ENCODE measurements at places on chromosomes 4 and X. TPM values are rescaled to one million over a fixed set of nuclear protein-coding genes. Genes with fewer than 3 reads are reported as not detected.

The CPZ gene
- 0.27 TPM for total RNA-seq

The AFP gene
- not detected for total RNA-seq

The PIM2 gene
- 3.3 TPM for total RNA-seq

The SFRP2 gene
- total RNA-seq: 0.14 TPM

The SMIM31 gene
- not detected for total RNA-seq

The CWH43 gene
- total RNA-seq: not detected

The LINC00632 gene
- total RNA-seq: 123 TPM

The PCYT1B gene
- total RNA-seq: 0.36 TPM

The RPS6KA6 gene
- 0.41 TPM for total RNA-seq

DNA sequence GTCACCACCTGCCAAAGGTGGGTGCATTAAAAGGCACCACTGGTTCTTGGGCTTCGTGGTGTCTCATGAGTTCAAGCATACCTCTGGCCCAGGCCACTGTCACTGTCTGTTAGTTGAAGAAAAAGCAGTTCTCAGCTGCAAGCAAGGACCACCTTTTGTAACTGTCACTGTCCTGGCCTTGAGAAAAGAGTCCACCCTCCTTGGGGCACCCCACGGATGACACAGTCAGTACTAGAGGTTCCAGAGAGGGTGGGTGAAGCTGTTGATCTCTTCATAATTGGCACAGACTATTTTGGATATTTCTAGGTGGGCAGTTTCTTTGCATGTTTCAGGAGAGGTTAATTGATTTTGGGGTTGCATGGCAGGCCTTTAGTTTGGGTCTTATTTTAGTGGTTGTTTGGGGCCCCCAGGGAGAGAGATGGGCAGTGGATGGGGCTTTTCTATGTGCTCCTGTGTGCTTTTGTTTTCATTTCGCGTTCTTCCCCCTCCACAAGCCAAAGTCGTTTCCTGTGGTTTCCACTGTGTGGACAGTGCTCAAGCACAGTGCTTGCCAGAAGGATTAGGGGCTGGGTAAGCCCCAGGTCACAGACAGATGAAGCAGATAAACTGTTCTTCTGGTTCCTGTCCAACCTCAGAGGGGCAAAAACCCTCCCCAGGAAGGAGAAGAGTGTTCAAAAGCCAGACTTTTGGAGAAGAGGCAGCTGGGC, 156.2 kb upstream of the PPP1R2C start:
- no peak overlapping the region for H3K27ac ChIP-seq
- H3K36me3 ChIP-seq: no peaks in the 10 kb centered on the region
- H3K4me1 ChIP-seq: no peaks in the 10 kb centered on the region
- H3K4me3 ChIP-seq: no peak overlapping the region
- no peak for DNase-seq

DNA sequence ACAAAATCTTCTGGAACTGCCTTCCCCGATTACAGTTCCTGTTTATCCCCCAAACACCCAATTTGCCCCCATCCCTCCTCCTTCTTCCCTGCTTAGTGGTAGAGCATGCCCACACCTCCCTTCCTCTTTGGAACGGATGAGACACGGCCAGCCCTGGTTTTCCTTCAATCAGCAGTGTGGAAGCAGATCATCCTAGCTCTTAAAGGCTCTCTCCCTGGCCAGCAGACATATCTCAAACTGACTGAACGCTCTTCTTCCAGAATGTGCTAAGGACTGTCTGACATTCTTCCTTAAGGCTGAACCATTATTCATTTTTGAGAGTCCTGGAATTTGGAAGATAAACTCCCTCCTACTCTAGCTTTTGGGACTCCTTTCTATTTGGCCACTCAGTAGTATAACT, 161.1 kb downstream of the TRIML1 start:
- H3K4me1 ChIP-seq: no peaks in the 10 kb centered on the region
- H3K27ac ChIP-seq: no peak overlapping the region
- H3K36me3 ChIP-seq: no peaks in the 10 kb centered on the region
- H3K4me3 ChIP-seq: no peak overlapping the region

- no peak overlapping the region for H3K4me3 ChIP-seq
- DNase-seq: no peak
- H3K4me1 ChIP-seq: no peaks in the 10 kb centered on the region
- no peak overlapping the region for H3K27ac ChIP-seq
- no peaks in the 10 kb centered on the region for H3K36me3 ChIP-seq
Measured at GRCh38 chr4:158938220-158939044, 164.4 kb upstream of the RAPGEF2 start.

DNA sequence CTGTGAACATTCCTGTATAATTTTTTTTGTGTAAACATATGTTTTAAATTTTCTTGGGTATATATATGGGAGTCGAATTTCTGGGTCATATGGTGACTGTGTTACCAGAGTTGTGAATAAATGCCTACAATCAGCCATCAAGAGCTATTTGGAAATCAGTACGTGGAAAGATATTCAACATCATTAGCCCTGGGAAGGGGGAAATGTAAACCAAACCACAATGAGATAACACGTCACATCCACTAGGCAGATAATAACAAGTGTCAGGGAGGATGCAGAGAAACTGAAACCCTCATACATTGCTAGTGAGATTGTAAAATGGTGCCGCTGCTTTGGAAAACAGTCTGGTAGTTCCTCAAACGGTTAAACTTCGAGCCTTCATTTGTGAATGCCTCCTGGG, 43.9 kb downstream of the LUZP4 start:
- no peaks in the 10 kb centered on the region for H3K4me1 ChIP-seq
- H3K36me3 ChIP-seq: no peaks in the 10 kb centered on the region
- H3K27me3 ChIP-seq: no peaks in the 10 kb centered on the region
- no peak overlapping the region for H3K27ac ChIP-seq

GRCh38 chrX:40278340-40279090, 180.8 kb upstream of the BCOR start:
- H3K27me3 ChIP-seq: no peaks in the 10 kb centered on the region
- H3K36me3 ChIP-seq: no peaks in the 10 kb centered on the region
- H3K4me1 ChIP-seq: no peaks in the 10 kb centered on the region
- H3K4me3 ChIP-seq: no peak overlapping the region

DNA sequence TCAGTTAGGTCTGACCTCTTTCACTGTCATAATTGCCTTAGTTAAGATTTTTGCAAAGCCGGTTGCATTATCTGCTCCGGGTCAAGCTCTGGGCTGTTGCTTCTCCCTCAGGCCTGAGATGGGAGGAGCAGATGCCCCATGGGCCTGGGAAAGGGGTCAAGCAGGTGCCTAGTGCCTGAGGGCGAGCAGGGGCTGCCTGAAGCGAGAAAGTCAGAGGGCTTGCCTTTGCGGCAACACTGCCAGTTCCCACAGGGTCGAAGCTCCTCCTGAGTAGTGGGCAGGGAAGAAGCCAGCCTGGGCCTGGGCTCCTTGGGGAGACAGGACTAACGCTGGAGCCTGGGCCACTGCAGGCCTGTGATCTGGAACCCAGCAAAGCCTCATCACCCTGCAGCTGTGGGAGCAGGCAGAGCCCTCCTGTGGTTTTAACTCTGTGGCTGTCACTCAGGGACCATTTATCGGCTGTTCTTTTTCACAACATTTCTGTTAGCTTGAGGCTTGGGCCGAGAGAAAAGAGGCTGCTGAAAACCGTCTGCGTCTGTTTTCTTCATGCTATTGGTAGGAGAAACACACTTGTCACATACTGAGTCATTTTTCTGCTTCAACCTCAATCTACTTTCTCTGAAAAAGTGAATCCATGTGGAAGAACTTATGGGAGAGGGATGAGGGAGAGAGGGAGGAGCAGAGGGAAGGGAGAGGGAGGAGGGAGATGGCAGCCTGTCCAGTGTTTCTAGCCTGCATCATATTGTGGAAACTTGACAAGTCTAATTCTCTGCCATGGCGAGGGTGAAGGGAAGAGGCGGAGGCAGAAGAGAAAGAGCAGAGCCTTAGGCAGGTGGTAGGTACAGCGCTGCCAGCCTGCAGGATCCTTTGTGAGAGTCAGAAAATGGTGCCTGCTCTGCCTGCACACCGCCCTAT, 68.4 kb downstream of the RHOH start:
- DNase-seq: peak; percentile 23
- H3K27me3 ChIP-seq: no peaks in the 10 kb centered on the region
- H3K4me1 ChIP-seq: peaks cover 9% of the 10 kb centered on the region
- H3K36me3 ChIP-seq: no peaks in the 10 kb centered on the region
- peak overlapping the region; percentile 51 for H3K27ac ChIP-seq

DNA sequence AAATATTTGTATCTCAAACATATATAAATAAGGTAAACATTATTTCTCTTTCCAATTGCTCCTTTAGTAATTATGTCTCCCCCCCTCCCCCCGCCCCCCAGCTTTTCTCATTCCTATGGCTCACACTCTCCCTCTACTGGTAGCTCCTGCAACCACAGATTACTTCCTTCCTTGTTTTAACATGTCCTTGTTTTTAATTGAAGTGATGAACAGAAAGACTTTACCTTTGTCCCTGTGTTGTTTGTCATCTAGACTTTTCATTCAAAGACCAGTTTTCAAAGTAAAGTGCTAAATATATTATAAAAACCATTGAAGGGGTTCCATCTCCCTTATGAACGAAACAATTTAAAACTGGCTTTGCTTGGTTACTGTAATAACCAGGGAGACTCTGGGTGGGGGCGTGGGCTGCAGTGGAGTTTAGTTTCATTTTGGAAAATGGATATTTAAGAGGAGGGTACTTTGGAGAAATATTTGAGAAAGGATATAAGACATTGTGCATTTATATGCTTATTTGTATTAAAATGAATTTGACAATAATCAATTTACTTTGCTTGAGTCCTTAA, 352.9 kb downstream of the RAPGEF2 start:
- DNase-seq: no peak
- H3K4me1 ChIP-seq: peaks cover 3% of the 10 kb centered on the region
- no peak overlapping the region for H3K27ac ChIP-seq
- H3K36me3 ChIP-seq: no peaks in the 10 kb centered on the region
- no peaks in the 10 kb centered on the region for H3K27me3 ChIP-seq

DNA sequence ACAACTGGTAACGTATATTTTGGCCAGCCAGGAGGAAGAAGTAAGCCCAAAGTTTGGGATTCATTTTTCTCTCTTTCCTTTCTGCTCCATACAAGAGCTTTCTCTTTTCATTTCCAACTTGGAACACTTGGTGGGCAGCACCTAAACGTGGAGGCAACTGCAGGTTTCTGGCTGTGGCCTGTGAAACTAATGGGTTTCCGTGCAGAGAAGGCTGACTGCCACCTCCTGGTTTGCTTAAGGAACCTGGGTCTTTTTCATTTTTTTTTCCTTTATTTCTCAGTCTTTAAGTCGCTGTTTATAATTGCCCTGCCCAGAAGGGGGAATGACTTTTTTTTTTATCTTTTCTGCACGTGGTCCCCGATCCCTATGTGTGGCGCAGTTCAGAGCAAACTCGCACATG, 15.4 kb downstream of the ZNF718 start:
- no peaks in the 10 kb centered on the region for H3K27me3 ChIP-seq
- H3K4me1 ChIP-seq: no peaks in the 10 kb centered on the region
- H3K36me3 ChIP-seq: peaks cover 100% of the 10 kb centered on the region

- H3K27me3 ChIP-seq: no peaks in the 10 kb centered on the region
- no peaks in the 10 kb centered on the region for H3K4me1 ChIP-seq
- no peak overlapping the region for H3K27ac ChIP-seq
- H3K36me3 ChIP-seq: no peaks in the 10 kb centered on the region
Measured at GRCh38 chrX:13829983-13830382, 13.1 kb upstream of the GPM6B start.

DNA sequence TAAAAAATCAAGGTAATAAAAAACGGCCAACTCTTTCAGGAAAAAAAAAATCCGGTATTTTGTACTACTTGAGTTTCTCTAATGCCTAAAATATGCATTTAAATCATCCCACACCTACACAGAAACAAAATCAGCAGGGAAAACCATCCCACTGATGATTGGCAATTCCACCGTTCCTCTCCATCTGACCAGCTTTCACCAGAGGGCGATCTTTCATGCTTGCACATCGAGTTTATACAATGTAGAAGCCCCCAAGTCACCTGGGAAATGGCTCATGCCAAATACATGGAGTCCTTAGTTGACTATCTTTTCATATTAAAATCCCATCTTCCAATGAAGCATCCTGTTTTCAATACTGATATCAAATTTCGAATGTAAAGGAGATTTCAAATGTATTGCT, 69.2 kb downstream of the PTCHD1 start:
- no peak for DNase-seq
- no peaks in the 10 kb centered on the region for H3K36me3 ChIP-seq
- no peak overlapping the region for H3K4me3 ChIP-seq

DNA sequence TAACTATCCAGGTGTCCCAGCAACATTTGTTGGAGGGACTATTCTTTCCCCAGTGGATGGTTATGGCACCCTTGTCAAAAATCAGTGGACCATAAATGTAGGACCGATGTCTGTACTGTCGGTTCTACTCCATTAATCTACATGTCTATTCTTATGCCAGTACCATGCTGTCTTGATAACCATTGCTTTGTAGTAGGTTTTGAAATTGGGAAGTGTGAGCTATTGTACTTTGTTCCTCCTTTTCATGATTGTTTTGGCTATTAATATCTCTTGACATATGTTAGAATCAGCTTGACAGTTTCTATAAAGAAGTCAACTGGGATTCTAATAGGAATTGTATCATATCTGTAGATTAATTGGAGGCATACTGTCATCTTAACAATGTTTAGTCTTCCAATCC, 112.7 kb downstream of the HNRNPD start:
- no peaks in the 10 kb centered on the region for H3K27me3 ChIP-seq
- DNase-seq: no peak
- H3K4me3 ChIP-seq: no peak overlapping the region
- H3K36me3 ChIP-seq: no peaks in the 10 kb centered on the region

All from left ventricle myocardium inferior (tissue), 1 donor.